ENCODE measurements at places on chromosomes 12 and 14. TPM values are rescaled to one million over a fixed set of nuclear protein-coding genes. Genes with fewer than 3 reads are reported as not detected.

- DNase-seq: no peak
These were observed 113.4 kb downstream of the LGMN start for GRCh38 chr14:92635031-92635430.

Gene AKAP5
- 0.59 TPM for total RNA-seq

DNA sequence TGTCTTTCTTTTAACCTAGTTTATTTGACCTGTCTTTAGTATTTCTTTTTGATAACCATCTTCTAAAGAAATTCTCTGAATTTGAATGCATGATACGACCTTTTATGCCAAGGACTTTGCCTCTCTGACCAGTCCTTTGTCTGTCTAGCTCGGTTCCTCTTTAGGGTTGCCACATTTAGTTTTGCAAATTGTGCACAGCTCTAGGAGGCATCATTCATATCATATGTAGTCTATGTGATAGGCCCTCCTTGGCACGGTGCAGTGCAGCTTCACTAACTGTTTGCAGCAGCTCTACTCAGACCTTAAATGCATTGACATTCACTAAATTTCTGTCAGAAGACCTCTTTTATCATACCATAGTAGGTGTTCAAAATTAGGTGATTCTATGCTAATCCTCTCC lies 75.6 kb downstream of the USP15 start:
- DNase-seq: no peak

Gene FAR2
- 11.9 TPM for total RNA-seq
